ENCODE measurements at places on chromosomes 6 and 20. TPM values are rescaled to one million over a fixed set of nuclear protein-coding genes. Genes with fewer than 3 reads are reported as not detected.

HDGFL1 gene
- total RNA-seq: not detected

DNA sequence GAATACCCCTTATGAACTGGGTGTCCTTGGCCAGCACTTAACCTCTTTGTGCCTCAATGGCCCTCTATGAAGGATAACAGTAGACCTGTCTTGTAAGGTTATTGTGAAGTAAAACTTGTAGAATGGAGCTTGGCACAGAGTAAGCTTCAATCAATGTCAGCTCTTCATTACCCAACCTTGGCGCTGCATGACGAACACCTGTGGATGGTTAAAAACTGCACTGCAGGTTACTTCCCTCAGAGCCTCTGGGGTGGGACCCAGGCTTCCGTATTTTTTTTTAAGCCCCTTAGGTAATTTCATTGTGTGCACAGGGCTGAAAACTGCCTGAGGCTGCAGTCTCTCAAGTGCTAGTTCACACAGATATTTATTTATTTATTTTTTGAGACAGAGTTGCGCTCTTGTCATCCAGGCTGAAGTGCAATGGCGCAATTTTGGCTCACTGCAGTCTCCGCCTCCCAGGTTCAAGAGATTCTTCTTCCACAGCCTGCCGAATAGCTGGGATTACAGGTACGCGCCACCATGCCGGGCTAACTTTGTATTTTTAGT lies 42.8 kb upstream of the SLC23A2 start:
- no peak for DNase-seq

DNA sequence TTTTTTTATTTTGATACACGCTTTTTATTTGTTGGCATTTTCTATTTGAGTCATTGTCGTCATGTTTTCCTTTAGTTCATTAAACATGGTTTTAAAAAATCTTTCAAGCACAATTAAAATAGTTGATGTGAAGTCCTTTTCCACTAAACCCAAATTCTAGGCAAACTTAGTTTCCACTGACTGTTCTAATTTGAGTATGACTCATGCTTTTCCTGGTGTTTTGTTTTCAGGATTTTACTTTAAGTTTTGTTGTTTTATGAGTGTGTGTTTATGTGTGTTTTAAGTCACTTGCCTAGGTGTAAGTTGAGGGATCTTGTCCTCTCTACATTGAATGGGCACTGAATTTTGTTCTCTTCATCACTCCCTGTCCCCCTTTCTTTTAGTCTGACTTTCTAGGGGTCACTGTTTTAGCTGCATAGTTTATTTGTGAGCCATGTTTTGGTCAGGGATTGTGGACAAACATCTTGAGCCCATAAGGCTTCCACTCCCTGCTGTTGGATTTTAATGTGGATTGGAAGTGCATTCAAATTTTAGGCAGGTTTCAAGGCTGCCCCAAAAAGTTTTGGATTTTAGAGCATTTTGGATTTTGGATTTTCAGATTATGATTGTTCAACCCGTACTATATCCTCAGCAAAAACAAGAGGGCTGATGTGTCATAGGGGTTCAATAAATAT lies 94.8 kb downstream of the CDYL start:
- DNase-seq: no peak

DNA sequence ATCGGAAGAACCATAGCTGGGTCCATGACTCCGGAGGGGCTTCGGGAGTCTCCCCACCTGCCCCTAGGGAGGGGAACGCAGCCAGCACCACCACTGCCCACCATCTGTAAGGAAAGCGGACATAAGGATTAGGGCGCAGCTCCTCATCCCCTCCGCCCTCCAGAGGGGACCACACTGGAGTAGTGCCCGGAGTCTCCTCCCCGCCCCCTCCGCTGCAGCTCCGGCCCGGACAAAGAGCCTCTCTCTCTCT lies 628 bp downstream of the SLC35B2 start:
- no peak for DNase-seq

Measured in cardiac muscle cell (in vitro differentiated cells and primary cell).